EL (cell line): ENCODE measurements at places on chromosomes 5 and 9.

DNA sequence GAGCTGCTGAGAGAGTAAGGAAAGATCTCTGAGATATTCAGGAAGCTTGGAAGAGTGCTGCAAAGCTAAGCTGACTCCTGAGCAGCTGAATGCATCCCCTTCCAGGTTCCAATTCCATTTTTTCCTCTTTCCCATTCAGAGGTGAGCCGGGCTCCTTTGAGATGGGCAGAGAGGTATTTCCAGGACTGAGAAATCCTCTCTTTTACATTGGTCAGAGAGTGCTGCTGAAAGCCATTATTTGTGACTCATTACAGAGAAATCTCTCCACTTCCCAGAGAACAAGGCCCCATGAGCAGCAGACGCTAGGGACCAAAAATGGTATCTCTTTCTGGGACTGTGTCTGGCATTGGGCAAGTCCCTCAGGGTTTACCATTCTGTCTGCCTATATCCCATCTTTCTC is 3.7 kb downstream of the MCTP1 start:
- peak; percentile 32 for DNase-seq

DNA sequence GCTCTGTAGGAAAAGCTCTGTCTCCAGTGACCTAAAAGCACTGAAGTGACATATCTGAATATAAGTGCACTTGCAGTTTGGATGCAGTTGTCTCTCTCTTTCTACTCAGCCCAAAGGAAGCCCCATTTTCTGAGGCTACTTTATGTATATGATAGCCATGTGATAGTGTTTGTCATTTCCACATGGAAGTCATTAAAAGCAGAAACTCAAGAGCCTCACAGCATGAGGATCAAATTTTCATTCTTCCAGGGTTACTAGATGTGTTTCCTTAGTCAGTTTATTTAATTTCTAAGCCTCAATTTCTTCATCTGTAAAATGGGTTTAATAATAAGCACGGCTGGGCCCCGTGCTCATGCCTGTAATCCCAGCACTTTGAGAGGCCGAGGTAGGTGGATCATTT is 36.7 kb downstream of the RNF44 start:
- no peak for DNase-seq

DNA sequence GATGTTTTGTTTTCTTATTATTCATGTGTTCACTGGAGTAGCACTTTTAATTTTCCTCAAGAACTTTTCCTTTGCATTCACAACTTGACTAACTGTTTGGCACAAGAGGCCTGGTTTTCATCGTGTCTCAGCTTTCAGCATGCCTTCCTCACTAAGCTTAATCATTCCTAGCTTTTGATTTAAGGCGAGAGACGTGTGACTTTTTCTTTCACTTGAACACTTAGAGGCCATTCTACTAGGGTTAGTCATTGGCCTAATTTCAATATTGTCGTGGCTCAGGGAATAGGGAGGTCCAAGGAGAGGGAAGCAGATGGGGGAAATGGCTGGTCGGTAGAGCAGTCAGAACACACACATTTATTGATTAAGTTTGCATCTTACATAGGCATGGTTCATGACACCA is 94.0 kb downstream of the ZNF462 start:
- DNase-seq = peak; percentile 62

GRCh38 chr5:472076-472655 is 29.2 kb downstream of the EXOC3 start:
- peak; percentile 19 for DNase-seq

DNA sequence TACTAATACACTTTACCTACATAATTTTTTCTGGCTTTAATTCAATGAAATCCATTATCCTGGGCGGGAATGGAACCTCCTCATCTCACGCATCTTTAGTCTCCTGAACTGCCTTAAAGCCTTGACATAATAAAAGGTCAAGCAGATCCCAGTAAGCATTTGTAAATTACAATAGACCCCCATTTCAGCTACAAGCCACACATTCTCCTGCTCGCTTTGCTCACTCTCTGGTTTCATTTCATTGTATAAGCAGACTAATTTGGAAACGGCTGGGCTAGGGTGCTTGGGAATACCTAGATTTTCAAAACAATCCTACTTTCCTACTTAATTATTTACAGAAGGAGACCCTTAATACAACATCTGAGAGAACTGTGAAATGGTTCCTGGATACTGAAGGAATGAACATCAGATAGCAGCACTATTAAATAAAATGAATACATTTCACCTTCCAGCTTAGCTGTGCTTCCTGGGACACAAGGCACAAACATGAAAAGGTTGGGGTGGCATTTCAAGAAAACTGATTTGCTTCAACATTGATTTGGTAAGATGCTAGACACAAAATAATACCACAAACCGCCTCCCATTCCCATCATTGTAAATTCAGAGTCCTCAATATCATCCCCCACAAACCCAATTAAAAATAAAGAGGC is 1.5 kb downstream of the JAKMIP2 start:
- DNase-seq = no peak

- DNase-seq = no peak
These were observed 26.1 kb downstream of the AP3B1 start for GRCh38 chr5:78268356-78268755.

GRCh38 chr5:100562821-100563220 is 27.6 kb downstream of the FAM174A start:
- DNase-seq = no peak

DNA sequence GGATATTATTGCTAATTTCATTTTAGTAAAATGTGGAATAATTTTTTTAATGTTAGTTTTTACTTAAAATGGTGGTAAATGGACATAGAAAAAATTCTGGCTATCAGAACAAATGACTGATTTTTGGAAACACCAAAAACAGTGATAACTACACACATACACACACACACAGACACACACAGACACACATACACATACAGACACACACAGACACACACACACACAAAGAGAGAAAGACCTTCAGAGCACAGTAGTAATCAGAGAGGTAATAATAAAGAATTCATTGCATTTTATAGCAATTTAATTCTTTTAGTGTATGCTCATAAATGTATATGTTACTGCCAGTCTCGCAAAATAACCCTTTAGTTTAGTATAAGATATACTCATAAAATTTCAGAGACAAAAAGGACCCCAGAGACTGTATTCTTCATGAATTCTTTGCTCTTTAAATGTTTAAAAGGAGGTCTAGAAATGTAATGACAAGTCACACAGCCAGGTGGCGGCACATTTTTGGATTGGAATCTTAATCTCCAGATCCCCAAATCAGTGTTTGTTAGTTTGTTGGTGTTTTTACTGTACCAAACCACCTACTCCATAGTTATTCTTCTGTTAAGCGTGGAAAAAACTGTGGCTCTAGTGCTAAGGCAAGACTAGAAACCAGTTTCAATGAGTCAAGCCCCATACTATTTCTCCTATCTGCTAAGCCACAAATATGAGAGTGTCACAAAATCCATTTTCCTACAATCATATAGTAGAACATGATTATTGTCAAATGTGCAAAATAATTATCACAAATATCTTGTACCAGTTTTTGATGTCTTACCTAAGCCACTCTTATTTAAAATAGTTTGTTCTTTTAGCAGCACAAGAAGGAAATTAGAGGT is 109.9 kb downstream of the EDIL3 start:
- DNase-seq = peak; percentile 8

- DNase-seq = no peak
These were observed 669 bp downstream of the IL13 start for GRCh38 chr5:132658381-132659302.

GRCh38 chr9:115127191-115127817 is 9.3 kb upstream of the TNC start:
- DNase-seq = peak; percentile 66

GRCh38 chr9:120387257-120388002 is 192.5 kb downstream of the CDK5RAP2 start:
- no peak for DNase-seq

DNA sequence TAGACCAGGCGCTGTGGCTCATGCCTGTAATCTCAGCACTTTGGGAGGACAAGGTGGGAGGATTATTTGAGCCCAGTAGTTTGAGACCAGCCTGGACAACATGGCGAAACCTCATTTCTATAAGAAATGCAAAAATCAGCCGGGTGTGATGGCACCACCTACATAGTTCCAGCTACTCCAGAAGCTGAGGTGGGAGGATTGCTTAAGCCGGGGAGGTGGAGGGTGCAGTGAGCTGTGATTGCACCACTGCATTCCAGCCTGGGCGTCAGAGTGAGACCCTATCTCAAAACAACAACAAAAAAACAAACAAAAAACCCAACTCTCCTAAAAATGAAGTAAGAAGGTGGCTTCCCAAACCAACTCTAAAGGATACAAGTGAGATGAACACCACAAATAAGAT is 23.0 kb downstream of the IARS1 start:
- DNase-seq = no peak

GRCh38 chr9:129284607-129285291 is 106.7 kb upstream of the IER5L start:
- DNase-seq = no peak

DNA sequence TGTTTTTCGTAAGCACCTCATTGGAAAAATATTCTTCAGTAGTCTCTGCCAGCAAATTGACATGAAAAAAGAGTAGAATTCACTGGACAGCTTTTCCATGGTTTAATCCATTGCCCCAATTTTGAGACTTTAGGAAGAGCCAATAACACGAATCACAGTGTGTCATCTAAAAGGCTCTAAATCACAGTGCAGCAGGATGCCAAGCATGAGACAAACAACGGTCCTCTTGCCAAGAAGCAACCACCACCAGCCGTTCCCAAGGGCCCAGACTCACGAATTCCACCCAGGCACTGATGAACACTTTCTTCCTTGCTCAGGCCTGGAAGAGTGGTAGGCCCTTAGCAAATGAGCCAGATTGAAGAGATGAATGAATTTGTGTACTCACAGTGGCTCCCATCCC is 18.3 kb upstream of the IRX4 start:
- DNase-seq = peak; percentile 4

DNA sequence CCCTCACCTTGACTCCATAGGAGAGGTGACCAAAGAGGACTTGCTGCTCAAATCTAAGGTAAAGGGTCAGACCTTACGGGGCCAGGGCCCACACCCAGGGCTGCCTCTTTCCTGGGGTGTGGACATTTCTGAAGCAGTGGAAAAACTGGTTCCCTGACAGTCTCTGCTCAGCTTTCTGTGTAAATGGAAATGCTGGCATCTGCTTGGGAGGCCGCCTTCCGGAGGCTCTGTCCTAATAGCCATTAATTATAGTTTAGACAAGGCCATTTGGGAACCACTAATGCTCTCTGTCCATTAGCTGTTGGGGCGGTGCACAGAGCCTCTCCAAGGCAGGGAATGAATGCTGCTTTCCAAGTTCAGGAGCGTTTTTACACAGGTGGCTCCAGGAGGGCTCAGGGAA is 17.3 kb downstream of the USP20 start:
- DNase-seq = no peak

DNA sequence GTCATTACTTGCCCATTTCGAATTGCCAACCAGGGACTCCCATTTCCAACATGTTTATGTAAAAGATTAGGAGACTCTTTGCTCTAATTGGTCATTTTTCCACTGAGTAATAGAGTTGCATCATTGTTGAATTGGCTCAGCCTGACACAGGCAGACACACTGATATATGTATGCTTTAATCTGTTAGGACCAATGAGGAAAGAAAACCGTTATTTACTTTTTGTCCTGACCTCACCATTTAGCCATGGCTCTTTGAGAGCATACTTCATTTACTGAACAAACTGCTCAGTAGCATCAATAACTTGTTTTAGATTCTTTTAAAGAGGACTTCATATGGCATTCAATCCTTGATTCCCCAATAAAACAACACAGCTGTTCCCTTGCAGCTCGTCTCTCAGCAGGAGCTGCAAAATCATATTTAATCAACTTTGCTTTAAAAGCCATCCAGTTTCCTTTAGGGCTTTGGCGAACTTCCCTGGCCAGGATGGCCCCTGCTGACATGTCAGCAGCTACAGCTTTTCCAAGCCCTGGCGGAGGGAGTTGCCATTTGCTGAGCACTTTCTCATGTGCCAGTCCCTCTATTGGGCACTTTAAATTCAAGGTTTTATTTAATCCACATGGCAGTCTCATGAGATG is 251.5 kb upstream of the TNC start:
- peak; percentile 23 for DNase-seq

GRCh38 chr5:56307714-56308333 is 74.7 kb upstream of the ANKRD55 start:
- DNase-seq = no peak

DNA sequence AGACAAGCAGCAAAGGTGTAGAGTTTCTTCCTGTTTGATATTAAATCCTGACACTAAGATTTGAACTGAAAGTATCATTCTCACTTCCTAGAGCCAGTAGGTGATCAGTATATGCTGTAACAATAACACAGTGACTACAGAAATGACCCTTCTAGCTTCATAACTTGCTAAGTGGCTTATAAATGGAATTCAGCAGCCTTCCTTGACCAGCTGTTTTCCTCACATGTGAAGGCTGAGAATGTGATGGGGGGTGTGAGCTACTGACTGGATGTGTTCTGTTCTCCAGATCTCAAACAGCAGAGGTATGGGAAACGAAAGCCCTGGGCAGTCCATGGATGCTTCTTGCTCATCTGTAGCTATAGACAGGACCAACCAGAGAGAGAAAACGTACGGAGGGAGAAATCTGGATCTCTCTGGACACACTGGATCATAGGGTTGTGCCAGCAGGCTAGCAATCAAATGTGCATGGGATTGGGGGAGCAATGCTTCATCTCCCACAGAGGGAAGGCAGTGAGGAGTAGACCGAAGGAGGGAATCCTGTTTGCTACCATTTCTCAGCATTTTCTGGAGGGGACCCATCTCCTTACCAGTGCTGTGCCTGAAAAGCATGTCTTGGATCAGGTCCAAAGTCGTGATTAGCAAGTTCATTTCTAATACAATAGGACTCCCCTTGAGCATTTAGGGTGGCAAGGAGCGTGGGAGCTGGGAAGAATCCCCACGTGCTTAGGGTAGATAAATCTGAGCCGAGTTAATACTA is 39.4 kb downstream of the TNFAIP8 start:
- no peak for DNase-seq

DNA sequence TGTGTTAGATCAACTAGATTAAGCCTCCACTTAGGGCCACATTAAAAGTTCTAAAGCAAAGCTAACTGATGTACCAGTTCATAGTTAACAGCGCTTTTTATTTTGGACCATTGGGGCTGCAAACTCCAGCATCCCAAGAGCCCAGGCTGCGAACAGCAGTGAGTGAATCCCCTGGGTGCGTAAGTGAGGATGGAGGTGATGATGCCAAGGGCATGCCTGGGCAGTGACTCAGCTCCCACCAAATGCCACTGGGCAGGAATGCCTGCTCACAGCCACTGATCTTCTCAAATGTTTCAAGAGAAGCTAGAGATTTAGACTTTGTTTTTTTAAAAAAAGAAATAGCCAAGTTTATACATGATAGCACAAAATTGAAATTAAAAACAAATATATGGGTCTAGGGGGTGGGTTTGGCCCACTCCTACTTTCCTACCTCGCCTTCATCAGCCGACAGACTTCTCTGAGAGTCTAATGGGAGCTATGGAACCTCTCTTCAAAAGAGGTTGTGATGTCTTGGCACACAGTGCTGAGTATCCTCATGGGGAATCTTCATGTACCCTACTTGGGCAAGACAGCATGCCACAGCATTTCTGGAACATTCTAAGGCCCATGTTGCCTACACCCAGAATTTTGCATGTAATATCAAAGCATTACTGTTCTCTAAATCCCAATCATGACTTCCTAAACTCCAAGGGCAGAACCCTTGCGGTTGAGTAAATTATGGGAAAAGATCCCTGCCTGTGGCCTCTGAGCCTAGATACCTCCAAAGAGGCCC is 398.1 kb downstream of the EBF1 start:
- peak; percentile 93 for DNase-seq
